ENCODE measurements at places on chromosomes 3 and 15. TPM values are rescaled to one million over a fixed set of nuclear protein-coding genes. Genes with fewer than 3 reads are reported as not detected.

CNOT10 gene
- 25.8 TPM for total RNA-seq

SPESP1 gene
- total RNA-seq, result not detected

IL12A gene
- 1.5 TPM for total RNA-seq

SRGAP3 gene
- 0.61 TPM for total RNA-seq

FBXO40 gene
- total RNA-seq, result not detected

LRRC3B gene
- total RNA-seq, result not detected

HIGD1A gene
- 74.1 TPM for total RNA-seq

PLA2G4D gene
- total RNA-seq, result not detected

SEMA6D gene
- not detected for total RNA-seq

XXYLT1 gene
- total RNA-seq, result 12.7 TPM

TMEM45A gene
- 2.2 TPM for total RNA-seq

SLC6A1 gene
- total RNA-seq, result not detected

CCDC50 gene
- 26.7 TPM for total RNA-seq

ISLR2 gene
- total RNA-seq, result 0.18 TPM

RARB gene
- 9.5 TPM for total RNA-seq

CLRN1 gene
- total RNA-seq, result not detected

STRIT1 gene
- not detected for total RNA-seq

GHSR gene
- not detected for total RNA-seq

CCR3 gene
- not detected for total RNA-seq

TMEM158 gene
- 11.2 TPM for total RNA-seq

CPB1 gene
- total RNA-seq, result not detected

TIMP4 gene
- total RNA-seq, result 13.6 TPM

All from A549 treated with Hydrocortisone at 1 μM for 4 hours (cell line).